ENCODE measurements at places on chromosomes 16 and 17.

DNA sequence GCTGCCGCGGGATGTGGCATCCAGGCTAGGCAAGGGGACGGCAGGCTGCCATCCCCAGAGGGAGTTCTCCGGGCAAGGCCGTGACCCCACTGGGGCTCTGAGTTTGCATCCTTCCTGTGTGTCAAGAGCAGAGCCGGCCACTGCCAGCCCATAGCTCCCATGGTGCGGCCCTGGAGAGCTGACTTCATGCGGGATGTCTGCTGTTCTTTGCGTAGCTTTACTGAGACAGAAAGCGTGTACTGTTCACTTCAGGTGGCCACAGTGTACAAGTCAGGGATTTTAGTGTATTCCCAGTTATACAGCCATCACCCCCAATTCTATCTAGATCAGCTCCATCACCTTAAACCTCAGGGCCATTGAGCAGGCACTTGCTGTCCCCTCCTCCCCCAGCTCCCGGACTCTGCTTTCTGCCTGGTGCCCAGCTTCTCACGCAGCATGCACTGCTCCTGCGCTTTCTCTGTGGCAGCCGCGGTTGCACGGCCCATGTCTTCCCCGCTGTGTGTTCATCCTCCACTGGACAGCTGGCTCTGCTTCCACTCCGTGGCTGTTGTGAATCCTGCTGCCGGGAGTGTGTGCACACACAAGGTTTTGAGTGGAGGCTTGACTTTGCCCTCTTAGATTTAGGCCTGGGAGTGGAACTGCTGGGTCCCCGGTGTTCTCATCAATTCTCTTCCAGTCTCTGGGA is 71.2 kb downstream of the KLHDC4 start:
- no peak for DNase-seq

DNA sequence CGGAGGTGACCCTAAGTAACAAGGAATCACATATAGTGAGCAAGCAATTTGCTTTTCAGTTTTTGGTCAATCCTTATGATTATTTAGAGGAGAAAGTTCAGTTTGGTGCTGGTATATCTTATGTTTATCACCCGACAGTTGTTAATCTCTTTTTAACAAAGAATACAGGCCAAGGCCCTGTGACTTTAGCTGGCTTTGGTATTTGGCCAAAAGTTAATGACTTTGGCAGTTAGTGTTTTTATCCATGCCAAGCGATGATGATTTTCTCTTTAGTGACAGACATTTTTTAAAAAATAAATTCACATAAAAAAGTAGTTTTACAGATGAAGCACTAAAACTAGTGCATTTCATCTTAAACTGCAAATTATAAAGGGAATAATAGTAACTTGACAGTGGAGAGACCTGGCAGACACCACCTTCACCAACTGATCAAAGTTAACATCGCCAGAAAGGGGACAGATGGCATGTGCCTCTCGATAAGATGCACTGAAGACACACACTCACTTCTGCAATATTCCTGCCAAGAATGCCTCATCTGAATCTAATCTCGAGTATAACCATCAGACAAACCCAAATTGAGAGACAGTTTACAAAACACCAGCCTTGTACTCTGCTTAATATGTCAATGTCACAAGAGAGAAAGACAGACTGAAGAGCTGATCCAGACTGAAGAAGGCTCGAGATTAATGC is 6.9 kb downstream of the DEXI start:
- no peak for DNase-seq

DNA sequence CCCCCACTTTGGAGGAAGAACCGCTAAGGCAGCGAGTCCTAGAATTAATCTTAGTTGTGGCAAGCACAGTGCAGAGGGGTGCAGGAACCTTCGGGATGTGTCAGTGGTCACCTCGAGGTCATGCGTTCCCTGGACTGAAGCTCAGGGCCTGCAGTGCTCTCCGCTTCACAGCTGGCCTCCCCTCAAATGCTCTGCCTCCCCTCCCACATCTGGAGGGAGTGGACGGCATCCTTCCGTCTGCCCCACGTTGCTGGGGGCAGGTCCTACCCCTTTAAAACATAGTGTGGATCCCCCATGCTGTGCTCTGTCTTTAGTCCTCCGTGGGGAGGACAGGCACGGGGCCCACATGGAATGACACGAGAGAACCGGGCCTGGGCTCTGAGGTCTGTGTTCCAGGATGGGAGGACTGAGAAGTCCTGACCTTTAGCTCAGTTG is 99.5 kb upstream of the CDC42EP4 start:
- DNase-seq, result no peak

- no peak for DNase-seq
These were observed 8.3 kb downstream of the ZNF594 start for GRCh38 chr17:5183410-5183793.

DNA sequence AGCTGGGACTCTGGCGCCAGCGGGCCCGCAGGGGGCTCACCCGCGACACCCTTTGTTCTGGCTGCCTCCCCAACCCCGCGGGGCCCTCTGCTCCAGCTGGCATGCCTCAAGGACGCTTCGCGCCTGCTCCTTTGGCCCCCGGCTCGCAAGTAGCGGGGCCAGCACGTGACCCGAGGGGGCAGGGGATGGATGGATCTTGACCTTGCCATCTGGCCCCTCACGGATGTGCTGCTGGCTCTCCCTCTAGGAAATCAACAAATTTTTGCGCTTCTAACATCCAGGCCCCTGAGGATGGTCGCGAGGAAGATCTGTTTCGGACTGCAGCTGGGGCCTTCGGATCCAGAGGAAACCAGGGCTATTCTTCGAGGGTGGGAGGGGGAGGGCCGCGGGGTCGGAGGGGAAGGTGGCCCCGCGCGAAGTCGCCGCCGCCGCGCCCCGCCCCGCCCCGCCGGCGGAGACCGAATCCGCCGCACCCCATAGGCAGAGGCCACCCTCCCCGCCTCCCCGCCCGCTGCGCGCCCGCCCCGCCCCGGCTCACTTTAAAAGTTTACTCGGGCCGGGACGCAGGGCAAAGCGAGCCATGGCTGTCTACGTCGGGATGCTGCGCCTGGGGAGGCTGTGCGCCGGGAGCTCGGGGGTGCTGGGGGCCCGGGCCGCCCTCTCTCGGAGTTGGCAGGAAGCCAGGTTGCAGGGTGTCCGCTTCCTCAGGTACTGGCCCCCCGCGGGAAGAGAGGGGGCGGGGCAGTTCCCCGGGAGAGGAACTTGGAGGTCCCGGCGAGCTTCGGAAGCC is at the start of gene ACSF2:
Gene ACSF2, plus strand, starts transcription at position 537 of the 790 bp plus-strand sequence. Its CDS starts 44 bp downstream, at position 581.
- peak; percentile 75 for DNase-seq

GRCh38 chr16:2691491-2692248 is 9.3 kb downstream of the KCTD5 start:
- DNase-seq, result no peak

- DNase-seq, result no peak
These were observed 4.8 kb downstream of the GLIS2 start for GRCh38 chr16:4320571-4321137.

GRCh38 chr16:88991813-88992350 is 14.9 kb upstream of the CBFA2T3 start:
- DNase-seq, result no peak

GRCh38 chr17:59890720-59891119 is 2.0 kb downstream of the TUBD1 start:
- no peak for DNase-seq

- no peak for DNase-seq
These were observed 37.6 kb downstream of the MMD start for GRCh38 chr17:55383771-55384642.

DNA sequence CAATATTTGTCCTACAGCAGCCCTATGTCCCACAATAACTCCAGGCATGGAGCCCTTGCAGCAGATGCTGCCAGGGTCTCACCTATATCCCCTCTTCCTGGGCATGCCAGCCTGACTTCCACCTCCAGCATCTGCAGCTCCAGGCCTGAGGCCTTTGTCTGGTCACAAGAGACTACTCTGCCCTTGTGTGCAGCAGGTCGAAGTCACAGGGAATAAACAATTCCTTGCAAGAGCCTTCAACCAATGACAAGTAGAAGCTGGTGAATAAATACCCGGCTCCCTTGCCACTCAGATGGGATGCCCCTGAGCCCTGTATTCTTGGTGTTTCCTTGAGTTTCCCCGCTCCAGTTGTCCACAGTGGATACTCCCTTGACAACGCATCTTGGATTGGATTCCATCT is 23.0 kb downstream of the CES1 start:
- no peak for DNase-seq

- peak; percentile 9 for DNase-seq
These were observed 5.5 kb downstream of the IGSF6 start for GRCh38 chr16:21646721-21647561.

GRCh38 chr17:40548491-40548981 is 16.7 kb downstream of the CCR7 start:
- DNase-seq, result no peak

GRCh38 chr17:17239832-17240231 is 2.9 kb upstream of the FLCN start:
- DNase-seq, result peak; percentile 55

DNA sequence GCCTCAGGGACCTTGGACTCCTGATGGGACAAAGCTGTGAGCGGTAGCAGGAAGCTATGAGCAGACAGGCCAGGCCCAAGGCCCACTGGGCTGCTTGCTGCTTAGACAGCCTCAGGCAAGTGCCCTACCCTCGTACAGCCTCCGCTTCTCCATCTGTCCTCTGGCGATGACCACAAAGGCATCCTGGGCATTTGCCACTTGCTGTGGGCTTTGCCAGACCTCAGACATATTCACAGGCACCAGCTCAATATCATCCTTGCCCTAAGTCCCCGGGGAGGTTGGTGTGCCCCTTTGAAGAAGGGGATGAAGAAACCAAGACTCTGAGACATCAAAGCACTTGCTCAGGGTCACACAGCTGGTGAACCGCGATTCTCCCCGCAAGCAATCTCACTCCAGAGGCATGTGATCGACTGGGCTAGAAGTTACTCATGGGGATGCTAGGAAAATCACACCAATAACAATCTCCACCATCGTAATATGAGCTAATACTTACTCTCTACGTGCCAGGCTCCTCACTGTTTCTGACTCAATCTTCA is 21.7 kb downstream of the PPL start:
- no peak for DNase-seq

- peak; percentile 55 for DNase-seq
These were observed 66.9 kb downstream of the RNF213 start for GRCh38 chr17:80327518-80327917.

GRCh38 chr17:6334386-6334785 is 100.5 kb downstream of the AIPL1 start:
- DNase-seq, result no peak

DNA sequence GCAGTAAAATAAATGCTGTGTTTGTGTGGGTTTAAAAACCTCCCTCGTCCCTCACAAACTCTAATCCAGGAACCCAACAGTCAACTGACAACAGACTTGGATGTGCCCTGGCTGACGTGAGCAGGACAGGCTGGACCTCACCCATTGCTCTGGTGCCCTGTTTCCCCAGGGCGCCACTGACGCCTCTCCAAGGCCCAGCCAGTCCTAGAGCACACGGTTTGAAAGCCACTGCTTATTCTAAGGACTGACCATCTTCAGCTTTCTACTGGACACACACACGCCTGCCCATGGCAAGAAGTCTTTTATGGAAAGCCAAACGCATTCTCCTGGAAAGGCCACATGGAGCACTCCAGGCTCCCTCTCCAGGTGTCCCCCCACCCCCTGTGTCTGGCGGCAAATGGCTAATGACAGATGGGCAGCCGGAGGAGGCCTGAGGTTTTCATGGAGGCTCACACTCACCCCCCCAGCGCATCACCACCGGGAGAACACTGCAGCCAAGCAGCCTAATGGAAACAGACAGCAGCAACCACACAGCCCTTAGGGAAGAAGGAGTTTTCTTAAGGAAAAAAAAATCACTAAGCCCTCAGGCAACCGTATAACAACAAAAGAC is 319.2 kb downstream of the SOX9 start:
- DNase-seq, result no peak

GRCh38 chr17:2710071-2710802 is 1.3 kb downstream of the CLUH start:
- no peak for DNase-seq

DNA sequence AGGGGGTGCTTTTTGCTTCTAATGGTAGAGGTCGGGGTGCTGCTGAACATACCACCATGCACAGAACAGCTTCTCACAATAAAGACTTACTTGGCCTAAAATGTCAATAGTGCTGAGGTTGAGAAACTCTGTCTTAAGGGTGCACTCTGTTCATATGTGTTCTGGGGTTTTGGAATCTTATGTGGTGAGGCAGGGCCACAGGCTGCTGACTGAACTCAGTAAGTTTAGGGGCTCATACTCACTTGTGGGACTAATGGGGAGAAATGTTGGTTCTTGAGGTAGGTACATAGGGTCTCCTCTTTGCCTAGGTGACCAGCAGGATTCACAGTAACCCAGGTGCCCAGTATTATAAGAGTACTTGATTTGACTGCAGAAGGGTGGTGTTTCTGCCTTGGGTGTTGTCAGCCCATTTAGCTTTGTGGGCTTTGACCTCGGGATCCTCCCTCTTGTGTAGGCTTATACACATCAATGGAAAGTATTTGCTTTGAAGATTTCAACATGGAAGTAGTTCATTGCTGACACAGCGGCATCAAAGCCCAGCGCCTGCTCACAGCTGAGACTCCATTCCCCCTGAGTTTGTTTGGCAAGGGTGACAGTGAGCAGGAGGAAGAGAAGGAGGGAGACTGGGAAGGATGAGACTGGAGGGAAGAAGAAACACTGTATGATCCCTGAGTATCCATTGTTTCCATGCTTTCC is 17.2 kb downstream of the SLC7A6 start:
- no peak for DNase-seq

GRCh38 chr17:45364531-45365390 is 47.9 kb upstream of the MAP3K14 start:
- no peak for DNase-seq

DNA sequence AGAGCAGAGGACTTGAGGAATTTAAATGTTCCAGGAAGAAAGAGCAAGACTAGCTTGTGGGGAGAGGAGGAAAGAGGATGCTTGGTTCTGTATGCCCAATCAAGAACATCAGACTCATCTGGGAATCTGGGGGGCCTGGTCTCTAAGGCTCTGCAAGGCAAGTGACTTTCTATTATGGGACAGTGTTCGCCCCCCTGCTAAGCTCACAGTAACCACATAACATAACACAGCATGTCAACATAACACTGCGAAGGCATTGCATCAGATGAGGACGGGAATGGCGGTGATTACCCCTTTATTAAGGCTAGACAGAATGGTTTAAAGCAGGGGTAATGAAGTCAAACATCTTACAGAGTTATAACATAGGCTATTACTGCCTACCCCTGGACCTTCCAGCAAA is 176.6 kb upstream of the IRX6 start:
- DNase-seq, result no peak

DNA sequence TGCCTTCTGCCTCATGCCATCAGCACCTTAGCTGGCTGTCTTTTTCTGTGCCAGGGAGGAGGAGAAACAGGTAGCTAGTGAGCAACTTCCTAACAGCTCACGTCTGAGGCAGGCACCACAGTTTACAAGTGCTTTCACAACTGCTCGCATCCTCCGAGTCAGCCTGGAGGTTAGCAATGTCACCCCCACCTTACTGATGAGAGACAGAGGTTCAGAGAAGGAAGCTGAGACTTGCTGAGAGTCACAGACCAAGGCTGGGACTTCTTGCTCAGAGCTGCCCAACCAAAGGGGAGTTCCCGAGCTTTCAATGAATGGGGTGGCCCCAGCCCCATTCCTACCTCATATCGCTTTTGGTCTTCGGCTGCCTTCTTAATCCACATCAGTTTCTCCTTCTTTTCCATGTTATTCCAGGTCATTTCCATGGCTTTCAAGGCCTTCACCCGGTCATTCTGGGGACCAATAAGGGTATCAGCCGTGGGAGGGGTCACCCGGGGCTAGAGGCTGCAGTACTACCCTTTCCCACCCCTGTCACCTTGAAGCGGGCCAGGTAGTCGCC is 9.6 kb downstream of the UBTF start:
- DNase-seq, result no peak

- DNase-seq, result no peak
These were observed 79.9 kb upstream of the MON1B start for GRCh38 chr16:77111056-77111565.

- DNase-seq, result no peak
These were observed 467.1 kb downstream of the SOX9 start for GRCh38 chr17:72587773-72588511.

Measured in common myeloid progenitor, CD34-positive (primary cell).